ENCODE measurements at places on chromosomes 6 and 20. TPM values are rescaled to one million over a fixed set of nuclear protein-coding genes. Genes with fewer than 3 reads are reported as not detected.

Gene GNL1
- 55.1 TPM for total RNA-seq

Gene BPIFB2
- total RNA-seq = not detected

Gene GSTA4
- total RNA-seq = 45.8 TPM

Gene NKAIN4
- 3.7 TPM for total RNA-seq

Gene STMND1
- total RNA-seq = not detected

Gene SYCP2
- total RNA-seq = 0.52 TPM

Gene NOX3
- total RNA-seq = not detected

Gene ZNF165
- total RNA-seq = 0.16 TPM

Gene VPS16
- 35.2 TPM for total RNA-seq

Gene SYTL3
- total RNA-seq = 1.4 TPM

Gene CGAS
- total RNA-seq = 7.1 TPM

Gene C6orf52
- 3.9 TPM for total RNA-seq

Gene FOXF2
- total RNA-seq = 106 TPM

Gene ABHD16B
- total RNA-seq = not detected

Data from epithelial cell of alveolus of lung (primary cell).